ENCODE measurements at places on chromosomes 3 and 15.

DNA sequence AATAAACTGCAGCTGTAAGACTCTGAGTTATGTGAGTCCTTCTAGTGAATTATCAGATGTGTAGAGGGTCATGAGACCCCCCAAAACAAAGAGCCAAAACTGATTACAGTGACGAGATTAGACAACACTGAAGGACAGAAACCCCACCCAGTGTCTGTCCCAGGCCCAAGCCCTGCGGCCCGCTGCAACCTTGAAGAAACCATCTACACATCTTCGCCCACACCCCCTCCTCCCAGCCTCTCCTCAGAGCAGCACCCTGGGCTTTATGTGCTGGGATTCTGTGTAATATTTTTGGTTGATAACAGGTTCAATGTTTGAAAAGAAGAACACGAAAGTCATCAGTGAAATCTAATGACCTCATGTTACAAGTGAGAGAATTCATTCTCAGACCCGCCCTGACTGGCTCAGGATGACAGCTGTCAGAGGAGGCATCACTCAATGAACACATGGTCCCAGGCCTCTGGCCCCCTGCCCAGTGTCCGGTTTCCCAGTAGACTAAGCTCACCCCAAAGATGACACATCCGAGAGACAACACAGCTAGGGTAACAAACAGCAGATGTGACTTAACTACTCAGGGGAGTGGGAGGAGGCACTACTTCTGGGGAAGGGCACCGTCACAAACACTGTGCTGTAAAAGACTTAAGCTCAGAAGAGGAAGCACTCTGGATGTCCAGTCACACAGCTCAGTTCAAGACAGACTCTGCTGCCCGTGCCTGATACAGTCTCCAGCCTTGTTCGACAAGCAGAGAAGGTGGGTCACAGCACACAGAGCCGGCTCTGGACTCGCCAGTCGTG lies 48.9 kb downstream of the NIPA2 start:
- no peak for DNase-seq

- DNase-seq = no peak
Observed at GRCh38 chr3:106088899-106089298, 220.1 kb upstream of the CBLB start.

DNA sequence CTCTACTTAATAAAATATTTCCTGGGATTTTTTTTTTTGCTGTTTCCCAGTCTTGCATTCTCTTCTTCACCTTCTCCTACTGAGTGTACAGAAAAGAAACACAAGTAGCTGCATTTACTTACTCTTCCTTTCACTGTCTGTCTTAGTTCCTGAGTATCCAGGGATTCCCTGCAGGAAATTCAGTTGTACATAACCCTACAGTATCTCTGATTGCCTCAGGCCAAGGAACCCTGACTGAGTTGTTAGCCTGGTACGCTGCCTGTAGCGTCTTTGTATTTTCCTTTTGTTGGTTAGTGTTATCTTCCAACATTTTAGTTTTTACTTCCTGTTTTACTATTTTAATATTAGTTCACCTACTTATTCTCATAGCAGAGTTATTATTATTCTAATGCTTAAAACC lies 142.5 kb upstream of the ROBO1 start:
- no peak for DNase-seq

DNA sequence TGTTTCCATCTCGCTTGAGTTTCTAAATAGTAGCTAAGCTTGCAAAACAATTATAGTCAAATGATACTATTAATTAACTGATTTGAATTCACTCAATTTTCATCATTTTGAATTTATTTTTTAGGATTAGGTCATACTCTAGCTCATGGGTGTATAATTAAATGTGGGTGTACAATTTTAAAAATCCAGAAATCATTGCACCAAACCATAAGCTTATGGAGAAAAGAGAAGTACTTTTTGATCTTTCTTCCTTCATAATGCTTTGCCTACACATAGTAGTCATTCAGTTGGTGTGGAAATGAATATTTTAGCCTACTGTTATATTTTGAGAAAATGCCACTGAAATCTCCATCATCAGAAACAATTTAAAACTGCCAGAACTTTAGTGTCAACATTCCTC lies 175.1 kb downstream of the CD47 start:
- DNase-seq = no peak

DNA sequence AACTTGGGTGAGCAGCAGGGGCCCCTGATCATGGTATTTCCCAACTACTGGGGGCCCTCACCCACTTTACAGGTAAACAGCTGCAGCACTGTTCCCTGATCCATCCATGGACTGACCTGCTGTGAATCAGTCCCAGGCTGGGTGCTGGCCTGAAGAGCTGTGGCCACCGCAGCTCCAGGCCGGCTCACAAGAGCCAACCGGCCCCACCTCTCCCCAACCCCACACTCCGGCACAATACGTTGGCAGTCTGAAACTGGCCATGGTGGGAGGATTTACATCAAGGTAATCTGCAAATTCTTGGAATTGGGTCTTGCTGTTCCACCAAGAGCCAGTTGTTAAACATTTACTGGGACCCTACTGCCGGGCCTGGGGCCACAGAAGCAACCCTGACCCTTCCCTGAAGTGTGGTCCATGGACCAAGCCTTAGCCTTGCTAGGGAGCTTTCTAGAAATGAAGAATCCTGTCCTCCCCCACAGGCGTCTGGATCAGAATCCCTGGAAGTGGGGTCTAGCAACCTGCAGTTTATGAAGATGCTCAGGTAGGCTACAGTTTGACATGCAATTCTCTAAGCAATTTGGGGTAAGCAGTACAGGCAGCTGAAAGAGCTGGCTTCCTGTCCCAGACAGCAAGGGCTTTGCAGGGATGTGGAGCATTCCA lies 3.7 kb downstream of the SLC6A20 start:
- DNase-seq = no peak

- DNase-seq = no peak
Observed at GRCh38 chr15:62456011-62456920, 291.2 kb upstream of the C2CD4B start.

Measured in ACHN (cell line).